ENCODE measurements at places on chromosomes 2 and 18.

DNA sequence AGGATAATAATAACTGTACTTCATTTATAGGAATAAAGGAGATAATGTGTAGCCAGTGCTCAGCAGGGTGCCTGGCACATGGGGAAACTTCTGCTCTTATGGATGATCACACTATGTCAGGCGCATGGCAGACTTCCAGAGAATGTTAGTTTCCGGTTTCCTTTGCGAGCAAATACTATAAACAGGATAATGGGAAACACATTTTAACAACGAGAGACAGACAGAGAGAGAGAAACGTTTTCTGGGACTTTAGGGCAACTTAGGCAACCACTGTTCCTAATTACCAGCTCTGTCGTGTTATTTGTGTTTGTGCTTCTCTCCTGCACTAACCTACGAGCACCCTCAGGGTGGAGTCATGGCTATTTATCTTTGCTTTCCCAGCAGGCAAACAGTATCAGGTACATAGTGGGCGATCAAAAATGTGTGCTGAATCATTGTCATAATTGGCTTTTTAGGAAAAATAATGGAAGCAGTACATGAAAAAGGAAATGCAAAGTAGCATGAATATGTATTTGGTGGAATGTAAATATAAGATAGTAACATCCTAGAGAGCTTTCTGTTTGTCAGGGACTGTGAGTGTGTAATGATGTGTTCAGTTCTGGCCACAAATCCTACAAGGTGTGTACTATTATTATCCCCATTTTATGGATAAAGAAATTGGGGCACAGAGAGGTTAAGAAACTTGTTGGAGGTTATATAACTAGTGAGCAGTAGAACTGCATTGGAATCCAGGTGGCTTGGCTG, 36.8 kb upstream of the IGFBP2 start:
- H3K4me1 ChIP-seq: peaks cover 12% of the 10 kb centered on the region
- H3K27ac ChIP-seq: no peak overlapping the region
- no peaks in the 10 kb centered on the region for H3K27me3 ChIP-seq
- no peak for DNase-seq
- no peak overlapping the region for H3K4me3 ChIP-seq

DNA sequence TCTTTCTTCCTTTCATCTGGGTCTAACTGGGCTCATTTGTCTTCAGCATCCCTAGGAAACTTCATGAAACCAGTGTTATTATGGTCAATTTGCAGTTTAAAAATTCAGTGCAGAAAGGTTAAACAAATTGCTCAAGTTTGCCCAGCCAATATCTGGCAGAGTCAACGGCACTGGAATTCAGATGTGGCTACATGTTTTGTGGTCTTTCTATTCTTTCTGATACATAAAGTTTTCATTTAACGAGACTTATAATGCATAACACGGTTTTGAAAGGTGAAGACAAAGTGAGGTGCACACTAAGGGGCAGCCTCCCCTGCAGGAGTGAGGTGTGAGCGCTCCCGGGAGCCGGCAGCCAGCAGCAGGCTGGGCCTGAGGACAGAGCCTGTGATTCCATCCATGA, 164.6 kb downstream of the RTP5 start:
- no peaks in the 10 kb centered on the region for H3K4me1 ChIP-seq
- peaks cover 37% of the 10 kb centered on the region for H3K27me3 ChIP-seq
- no peak for DNase-seq
- no peak overlapping the region for H3K4me3 ChIP-seq
- no peak overlapping the region for H3K27ac ChIP-seq

GRCh38 chr2:3253913-3254441, 123.6 kb downstream of the EIPR1 start:
- no peaks in the 10 kb centered on the region for H3K4me1 ChIP-seq
- H3K27me3 ChIP-seq: no peaks in the 10 kb centered on the region
- no peak overlapping the region for H3K4me3 ChIP-seq
- DNase-seq: no peak
- H3K36me3 ChIP-seq: peaks cover 3% of the 10 kb centered on the region

DNA sequence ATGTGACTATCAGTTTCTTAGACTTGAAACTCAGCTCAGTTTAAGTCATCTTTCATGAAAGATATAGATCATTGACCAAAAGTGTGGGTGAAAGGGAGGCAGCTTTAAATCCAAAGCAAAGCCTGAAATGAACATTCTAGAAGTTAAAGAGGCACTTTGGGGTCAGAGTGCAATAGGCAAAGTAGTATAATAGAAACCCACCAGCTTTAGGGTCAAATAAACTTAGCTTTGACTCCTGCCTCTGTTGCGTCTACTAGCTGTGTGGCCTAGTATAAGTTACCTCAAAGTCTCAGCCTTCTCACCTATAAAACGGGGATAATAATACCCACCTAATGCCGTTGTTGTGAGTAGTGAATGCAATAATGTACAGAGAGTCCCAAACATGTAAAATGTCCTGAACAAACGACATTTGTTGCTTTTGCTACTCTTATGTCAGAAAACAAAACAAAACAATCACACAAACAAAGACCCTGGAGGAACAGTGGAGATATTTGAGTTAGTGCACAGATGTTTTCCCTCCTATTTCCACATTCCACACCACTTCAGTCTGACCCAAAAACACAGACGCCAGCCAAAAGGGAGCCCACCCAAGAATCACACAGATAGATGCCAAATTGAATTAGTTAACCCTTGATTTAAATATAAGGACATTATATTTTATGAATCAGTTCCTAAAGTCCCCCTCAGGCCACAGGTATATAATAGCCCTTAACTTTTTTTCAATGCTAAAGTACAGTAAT, 657.0 kb downstream of the ARHGAP15 start:
- no peaks in the 10 kb centered on the region for H3K4me1 ChIP-seq
- H3K27me3 ChIP-seq: no peaks in the 10 kb centered on the region
- no peak for DNase-seq
- no peaks in the 10 kb centered on the region for H3K36me3 ChIP-seq

- no peak overlapping the region for H3K27ac ChIP-seq
- peaks cover 15% of the 10 kb centered on the region for H3K4me1 ChIP-seq
- H3K36me3 ChIP-seq: no peaks in the 10 kb centered on the region
- no peaks in the 10 kb centered on the region for H3K27me3 ChIP-seq
Measured at GRCh38 chr2:183867206-183867605, 731.1 kb upstream of the ZNF804A start.

DNA sequence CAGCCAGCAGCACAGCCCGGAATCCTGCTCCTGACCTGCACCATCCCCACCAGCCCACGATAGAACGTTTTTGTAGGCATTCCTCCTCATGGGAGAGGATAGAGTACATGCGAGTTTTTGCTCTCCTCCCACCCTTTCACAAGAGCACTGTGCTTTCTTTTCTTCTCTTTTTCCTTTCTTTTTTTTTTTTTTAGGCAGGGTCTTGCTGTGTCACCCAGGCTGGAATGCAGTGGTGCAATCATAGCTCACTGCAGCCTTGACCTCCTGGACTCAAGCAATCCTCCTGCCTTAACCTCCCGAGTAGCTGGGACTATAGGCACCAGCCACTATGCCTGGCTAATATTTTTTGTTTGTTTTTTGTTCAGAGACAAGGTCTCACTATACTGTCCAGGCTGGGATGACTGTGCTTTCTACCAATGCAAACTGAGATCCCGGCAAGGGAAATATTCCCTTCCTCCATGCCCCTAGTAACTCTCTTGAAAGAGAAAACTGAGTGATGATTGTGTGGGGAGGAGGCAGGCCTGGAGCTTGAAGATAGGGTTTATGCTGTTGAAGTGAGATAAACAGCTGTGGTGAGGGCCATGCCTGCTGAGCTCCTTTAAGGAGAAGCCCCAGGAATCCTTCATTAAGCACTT, 82.6 kb upstream of the TXNDC2 start:
- DNase-seq: no peak
- peaks cover 4% of the 10 kb centered on the region for H3K4me1 ChIP-seq
- no peak overlapping the region for H3K4me3 ChIP-seq
- no peaks in the 10 kb centered on the region for H3K27me3 ChIP-seq

GRCh38 chr2:148984449-148984848, 54.0 kb upstream of the LYPD6B start:
- DNase-seq: no peak
- no peak overlapping the region for H3K4me3 ChIP-seq
- H3K4me1 ChIP-seq: no peaks in the 10 kb centered on the region
- H3K27me3 ChIP-seq: no peaks in the 10 kb centered on the region

DNA sequence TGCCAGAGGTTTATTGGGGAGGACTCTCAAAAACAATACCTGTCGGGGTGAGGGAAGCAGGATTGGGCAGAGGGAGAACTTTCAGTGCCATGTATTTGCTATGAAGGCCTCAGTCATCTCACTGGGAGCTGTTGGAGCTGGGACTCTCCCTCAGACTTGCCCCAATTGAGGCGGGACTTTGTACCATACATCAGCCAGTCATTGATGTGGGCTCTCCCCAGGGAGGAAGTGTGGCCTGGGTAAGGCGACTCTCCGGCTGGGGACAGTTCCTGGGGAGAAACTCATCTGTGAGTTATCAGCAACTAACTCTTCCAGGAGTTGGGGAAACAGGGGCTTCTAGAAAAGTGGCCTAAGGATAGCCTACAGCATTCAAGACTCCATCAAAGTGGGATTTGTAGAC, 66.5 kb downstream of the FTCDNL1 start:
- H3K4me1 ChIP-seq: no peaks in the 10 kb centered on the region
- DNase-seq: no peak
- H3K4me3 ChIP-seq: no peak overlapping the region
- H3K36me3 ChIP-seq: no peaks in the 10 kb centered on the region
- H3K27me3 ChIP-seq: no peaks in the 10 kb centered on the region
- no peak overlapping the region for H3K27ac ChIP-seq
